WTC11 (cell line): ENCODE measurements at places on chromosomes 4 and X.

- no peak for DNase-seq
These were observed 61.4 kb downstream of the SMARCA1 start for GRCh38 chrX:129461801-129462456.

GRCh38 chr4:166501941-166502382 is 628.9 kb downstream of the TLL1 start:
- peak; percentile 74 for DNase-seq

GRCh38 chr4:6644792-6645530 is 4.5 kb downstream of the MRFAP1 start:
- DNase-seq: no peak

- DNase-seq: no peak
These were observed 18.0 kb downstream of the GC start for GRCh38 chr4:71765821-71766383.

DNA sequence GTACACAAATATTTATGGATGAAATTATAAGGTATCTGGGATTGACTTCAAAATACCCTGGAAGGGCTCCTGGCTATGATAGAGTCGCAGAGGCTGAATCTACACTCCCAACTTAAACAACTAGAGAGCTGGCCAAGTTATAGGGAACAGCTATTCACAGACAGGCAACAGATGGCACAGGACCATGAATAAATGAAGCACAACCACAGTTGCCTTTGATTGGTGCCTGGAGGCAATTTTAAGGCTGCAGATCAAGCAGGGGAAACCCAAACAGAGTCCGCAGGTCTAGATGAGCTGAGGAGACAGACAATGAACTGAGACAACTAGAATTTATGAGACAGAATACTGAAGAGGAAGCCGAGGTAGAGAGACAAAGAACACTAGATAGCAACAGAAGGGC is 155.9 kb downstream of the EVC2 start:
- no peak for DNase-seq

- no peak for DNase-seq
These were observed 2.7 kb downstream of the PTPN13 start for GRCh38 chr4:86596807-86597206.

DNA sequence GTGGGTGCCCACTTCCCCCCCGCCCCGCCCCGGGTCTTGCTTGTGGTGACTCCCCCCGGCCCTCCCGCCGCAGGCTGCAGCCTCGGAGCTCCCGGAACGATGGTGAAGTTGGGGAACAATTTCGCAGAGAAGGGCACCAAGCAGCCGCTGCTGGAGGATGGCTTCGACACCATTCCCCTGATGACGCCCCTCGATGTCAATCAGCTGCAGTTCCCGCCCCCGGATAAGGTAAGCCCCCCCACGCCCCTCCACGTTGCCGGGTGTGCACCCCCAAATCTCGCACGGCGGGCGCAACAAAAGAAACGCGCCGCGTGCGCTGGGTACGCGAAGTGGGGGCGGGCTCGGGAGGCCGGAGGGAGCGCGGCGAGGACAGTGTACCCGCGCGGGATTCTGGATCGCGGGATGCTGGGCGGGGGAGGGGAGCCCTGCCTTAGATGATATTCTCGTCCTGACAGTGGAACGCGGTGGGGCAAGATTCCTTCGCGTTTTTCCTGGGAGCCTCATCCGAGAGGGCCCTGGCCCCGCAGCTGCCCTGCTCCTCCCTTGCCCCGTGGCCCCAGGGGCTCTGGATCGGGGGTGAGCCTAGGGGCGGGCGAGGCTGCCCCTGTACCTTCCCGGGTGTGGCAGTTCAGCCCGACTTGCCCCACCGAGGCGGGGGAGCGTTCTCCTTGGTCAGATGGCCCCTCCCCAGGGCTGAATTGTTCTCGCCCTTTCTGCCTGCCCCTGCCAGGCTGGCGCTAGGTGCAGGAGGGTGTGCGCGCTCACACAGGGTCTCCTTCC is 819 bp downstream of the NSG1 start:
- DNase-seq: peak; percentile 32

- no peak for DNase-seq
These were observed 372.1 kb upstream of the EMCN start for GRCh38 chr4:100889898-100890297.

DNA sequence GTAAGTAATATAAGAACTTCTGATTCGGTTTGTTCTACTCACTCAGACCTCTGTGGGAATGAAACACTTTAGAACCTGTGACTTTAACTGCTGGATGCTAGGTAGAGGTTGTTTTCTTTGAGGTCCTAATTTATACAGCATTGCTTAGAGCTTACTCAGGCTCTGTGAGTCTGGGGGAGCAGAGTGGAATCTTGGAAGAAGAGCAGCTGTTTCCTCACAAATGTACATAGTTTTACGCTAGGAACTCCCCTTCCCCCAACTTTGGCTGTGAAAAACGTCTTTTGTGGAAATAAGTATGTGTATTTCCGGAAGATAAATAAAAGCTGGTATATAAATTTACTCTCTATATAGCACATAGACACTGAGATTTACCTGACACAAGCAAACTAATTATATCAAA is 141.4 kb downstream of the NAA11 start:
- DNase-seq: no peak

- no peak for DNase-seq
These were observed 43.8 kb downstream of the CNGA1 start for GRCh38 chr4:47972721-47973120.

DNA sequence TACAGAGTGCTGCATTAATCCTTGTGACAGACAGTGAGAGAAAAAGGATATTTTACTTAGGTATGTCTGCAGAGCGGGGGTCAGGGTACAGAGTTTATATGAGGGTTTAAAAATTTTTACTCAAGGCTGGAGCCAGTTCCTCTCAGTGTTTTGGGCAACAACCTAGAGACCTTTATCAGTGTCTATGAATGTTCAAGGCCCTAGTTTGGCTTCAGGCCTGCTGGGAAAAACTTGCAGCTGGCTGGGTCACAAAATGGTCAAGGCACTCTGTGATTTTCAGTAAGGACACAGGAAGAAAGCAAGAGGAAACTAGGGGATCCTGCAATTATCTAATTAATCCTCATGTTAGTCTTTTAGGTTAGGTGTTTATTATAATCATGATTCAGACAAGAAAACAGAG is 10.8 kb upstream of the C4orf54 start:
- DNase-seq: no peak

- DNase-seq: no peak
These were observed 198.2 kb upstream of the CXorf66 start for GRCh38 chrX:140163371-140164159.

- no peak for DNase-seq
These were observed 8.5 kb upstream of the CCSER1 start for GRCh38 chr4:90118527-90119195.

DNA sequence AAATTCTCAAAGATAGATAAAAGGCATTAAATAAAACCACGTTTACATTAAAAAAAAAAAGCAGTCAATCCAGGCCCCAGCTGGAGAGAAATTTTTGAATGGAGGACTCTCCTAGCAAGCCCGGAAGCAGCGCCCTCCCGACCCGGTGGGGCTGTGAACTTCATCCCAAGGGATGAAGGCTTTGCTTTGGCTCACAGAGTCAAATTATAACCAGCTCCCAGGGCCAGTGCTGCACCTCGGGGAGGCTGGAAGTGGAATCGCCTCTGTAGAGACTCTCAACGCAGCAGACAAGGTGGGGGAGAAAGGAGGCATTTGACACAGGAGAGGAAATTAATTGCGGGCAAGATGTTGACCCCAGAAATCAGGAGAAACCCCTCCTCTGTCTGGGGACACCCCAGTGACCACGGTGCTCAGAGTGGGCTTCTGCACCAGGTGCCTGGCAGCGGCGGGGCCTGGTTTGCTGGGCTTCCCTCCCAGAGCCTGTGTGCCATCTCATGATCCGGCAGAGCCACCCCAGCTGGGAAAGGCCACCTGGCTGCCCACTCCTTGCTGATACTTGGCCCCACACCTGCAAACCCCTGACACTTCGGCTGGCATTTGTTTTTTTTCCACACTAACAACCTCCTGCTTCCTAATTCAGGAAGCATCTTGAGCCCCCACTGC is 71.7 kb downstream of the ABLIM2 start:
- DNase-seq: no peak

DNA sequence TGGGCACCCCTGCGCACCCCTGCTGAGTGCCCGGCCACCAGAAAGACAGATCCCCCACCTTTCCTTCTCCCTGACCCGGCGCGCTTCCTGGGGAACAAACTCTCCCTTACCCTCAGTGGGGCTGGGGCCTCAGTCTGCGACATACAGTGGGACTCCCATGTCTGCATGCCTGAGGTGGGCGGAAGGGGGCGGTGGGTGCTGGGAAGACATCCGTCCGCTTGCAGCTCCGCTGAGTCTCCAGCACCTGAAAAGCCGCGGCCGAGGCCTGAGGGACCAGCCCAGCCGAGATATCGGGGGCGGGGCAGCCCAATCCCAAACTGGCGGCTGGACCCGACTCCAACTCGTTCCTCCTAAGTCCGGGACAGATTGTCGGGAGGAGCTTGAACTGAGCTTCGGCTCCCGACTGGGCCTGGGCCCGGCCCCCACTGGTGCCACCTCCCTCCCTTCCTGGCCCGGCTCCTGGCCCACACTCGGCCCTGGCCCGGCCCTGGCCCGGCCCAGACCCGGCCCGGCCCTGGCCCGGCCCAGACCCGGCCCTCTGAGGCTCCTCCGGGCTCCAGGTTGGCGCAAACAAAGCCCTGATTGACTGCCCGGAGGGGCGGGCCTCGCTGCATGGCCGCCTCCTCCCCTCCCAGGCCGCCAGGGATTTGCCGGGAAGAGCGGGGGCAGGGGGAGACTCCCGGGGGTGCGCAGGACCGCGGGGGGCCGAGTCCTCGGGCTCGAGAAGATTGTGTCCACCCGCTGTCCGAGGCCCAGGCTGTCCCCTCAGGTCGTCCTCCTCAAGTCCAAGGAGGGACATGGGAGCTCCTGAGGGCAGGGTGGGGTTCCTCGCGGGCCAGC is 877 bp upstream of the SLC16A2 start:
- peak; percentile 74 for DNase-seq

- no peak for DNase-seq
These were observed 62.3 kb upstream of the ADAMTS3 start for GRCh38 chr4:72631296-72631695.

GRCh38 chrX:100376576-100376975 is 33.5 kb downstream of the PCDH19 start:
- DNase-seq: no peak

DNA sequence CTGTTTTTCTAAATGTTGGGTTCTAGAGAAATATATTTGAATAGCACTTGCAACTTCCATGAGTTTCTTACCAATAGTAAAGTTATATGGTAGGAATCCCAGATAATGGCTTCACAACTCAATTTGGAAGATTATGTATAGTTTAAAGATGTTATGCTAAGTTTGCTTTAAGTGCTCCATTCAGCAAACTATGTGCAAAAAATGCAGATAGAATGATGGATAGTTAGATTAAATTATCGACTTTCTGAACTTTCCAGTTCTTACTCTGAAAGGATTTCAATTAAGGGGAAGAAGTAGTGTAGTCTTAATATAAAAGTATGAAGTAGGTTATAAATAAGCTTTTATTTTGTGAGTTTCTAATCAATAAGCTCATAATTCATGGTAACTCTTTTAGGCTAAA is 60.7 kb upstream of the NFKB1 start:
- no peak for DNase-seq

GRCh38 chr4:108148316-108148715 is 20.4 kb downstream of the LEF1 start:
- DNase-seq: no peak

- peak; percentile 84 for DNase-seq
These were observed 2.2 kb upstream of the SFRP2 start for GRCh38 chr4:153790962-153791551.
